ENCODE measurements at places on chromosomes 7 and 10.

DNA sequence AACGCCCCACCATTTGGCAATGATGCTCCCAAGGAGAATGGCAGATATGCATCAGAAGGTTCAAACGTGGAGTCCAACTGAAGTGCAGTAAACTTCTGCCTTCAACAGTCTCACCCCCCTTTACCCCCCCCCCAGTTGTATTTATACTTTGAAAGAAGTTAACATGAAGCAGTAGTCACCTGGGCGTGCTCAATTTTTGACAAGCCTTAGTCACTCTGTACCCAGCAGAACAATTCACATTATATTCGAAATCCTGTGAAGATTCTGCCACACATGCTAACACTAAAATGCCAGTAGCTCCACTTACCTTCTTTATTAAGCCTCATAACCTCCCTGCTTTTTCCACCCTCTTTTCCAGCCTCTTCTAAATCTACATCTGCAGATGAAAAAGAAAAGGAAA lies 894 bp downstream of the ATXN7L1 start:
- no peak for DNase-seq

DNA sequence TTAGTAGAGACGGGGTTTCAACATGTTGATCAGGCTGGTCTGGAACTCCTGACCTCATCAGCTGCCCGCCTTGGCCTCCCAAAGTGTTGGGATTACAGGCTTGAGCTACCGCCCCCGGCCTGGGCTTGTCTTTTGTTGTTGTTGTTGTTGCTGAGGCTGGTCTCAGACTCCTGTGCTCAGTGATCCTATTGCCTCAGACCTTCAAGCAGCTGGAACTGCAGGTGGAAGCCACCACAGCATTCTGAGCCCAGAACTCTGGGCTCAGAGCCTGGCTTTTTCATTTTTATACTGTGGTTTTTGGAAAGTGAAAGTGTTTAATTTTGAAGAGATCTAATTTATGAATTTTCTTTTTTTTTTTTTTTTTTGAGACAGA lies 16.2 kb upstream of the DNAJB6 start:
- no peak for DNase-seq

GRCh38 chr7:74084722-74085578 lies 1.3 kb downstream of the LIMK1 start:
- DNase-seq, result no peak

- DNase-seq, result no peak
Measured at GRCh38 chr10:128860574-128860973, 606.5 kb upstream of the MGMT start.

DNA sequence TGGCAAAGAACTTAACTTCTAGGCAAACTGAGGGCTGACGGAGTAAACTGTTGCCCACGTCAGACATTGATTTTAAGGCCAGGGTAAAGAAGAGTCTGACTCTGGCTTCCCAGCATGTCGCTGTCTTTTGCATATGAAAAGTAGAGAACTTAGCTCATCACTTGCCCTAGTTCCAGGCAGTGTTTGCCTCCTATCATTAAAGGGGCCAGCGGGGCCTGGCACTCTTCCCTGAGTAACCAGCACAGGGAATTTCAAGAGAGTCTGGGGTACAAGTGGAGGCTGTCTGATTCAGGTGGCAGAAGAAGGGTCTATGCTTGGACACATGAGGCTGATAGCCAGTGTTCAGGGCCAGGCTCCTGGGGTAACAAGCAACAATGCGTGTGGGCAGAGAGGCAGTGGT lies 4.8 kb downstream of the DENND2A start:
- DNase-seq, result no peak

- no peak for DNase-seq
Measured at GRCh38 chr10:77629775-77630506, 7.7 kb downstream of the KCNMA1 start.

- DNase-seq, result no peak
Measured at GRCh38 chr7:112546723-112547513, 66.1 kb downstream of the LSMEM1 start.

- DNase-seq, result no peak
Measured at GRCh38 chr10:71367271-71367670, 29.4 kb upstream of the CDH23 start.

- no peak for DNase-seq
Measured at GRCh38 chr7:966291-967069, 8.9 kb downstream of the COX19 start.

GRCh38 chr7:151114151-151115090 lies 28.1 kb downstream of the AGAP3 start:
- DNase-seq, result no peak

GRCh38 chr7:19404912-19405329 lies 259.7 kb upstream of the FERD3L start:
- DNase-seq, result no peak

GRCh38 chr10:13893926-13894325 lies 307.2 kb downstream of the PRPF18 start:
- DNase-seq, result no peak

DNA sequence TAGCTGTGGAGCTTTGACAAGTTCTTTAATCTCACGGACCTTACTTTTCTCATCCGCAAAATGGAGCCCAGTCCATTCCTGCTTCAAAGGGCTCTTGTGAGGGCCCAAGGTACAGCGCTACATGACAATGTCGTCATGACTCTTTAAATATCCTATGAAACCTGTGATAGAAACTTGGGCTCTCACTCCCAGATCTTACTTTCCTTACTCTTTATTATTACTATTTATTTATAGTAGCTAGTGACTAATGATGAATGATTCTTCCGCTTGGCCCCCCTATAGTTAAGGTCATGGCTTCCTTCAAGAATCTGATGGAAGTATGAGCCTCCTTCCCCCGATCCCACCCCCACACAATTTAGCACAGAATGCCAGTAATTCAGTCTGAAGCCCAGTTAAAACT lies 41.9 kb downstream of the RBM20 start:
- DNase-seq, result no peak

DNA sequence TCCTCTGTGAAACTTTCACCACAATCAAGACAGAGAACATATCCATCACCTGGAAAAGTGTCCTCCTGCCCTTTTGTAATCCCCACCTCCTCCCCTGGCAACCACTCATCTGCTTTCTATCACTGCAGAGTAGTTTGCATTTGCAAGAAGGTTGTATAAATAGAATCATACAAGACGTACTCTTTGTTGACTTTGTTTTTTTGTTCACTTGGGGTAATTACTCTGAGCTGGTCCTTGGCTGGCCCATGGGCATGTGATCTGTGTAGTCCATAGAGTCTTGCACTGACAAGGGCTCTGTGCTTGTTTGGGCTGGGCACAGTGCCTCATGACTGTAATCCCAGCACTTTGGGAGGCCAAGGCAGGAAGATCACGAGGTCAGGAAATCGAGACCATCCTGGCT lies 7.8 kb upstream of the HACD1 start:
- no peak for DNase-seq
